Hematopoietic multipotent progenitor cell treated with erythropoietin and hydrocortisone succinate and interleukin-3 and kit ligand, for 6 days (in vitro differentiated cells): ENCODE measurements at places on chromosomes 2 and 18.
A peak's percentile ranks its signal among the peaks of the same experiment; 100 is the strongest.

DNA sequence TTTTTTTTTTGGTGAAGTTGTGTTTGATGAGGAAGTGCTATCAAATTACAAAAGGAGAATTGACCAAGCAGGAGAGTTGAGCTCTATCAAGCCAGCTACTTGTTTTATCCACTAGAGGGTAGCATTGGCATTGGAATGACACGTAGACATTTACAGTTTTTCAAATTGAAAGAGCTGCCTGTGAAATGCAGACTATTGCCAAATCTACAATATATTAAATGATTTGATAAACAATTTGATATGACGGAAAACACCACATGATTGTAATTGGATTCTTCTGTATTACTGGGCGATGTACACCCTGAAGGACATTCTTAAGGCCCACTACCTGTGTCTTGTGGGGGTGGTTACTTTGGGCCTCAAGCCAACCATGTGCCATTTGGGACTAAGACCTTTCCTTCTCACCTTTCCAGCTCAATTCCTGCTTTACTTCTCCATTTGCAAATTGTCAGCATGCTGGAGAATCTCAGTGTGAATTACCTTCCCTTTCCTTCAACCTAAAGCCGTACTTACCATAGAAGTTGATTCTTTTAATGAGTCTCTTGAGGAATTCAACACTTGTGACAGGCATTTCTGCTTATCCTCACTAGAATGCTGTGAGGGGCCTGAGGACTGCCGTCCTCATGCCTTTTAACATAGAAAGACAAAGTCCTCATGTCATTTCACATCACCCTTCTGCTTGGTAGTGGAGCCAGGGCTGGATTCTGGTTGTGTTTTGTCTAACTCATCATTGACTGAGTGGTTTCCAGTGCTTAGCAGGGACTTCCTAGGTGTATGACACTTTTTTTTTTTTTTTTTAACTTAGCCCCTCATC is 134.8 kb upstream of the THUMPD2 start:
- DNase-seq = peak; percentile 83

GRCh38 chr18:25097569-25098056 is 254.4 kb downstream of the ZNF521 start:
- peak; percentile 27 for DNase-seq

DNA sequence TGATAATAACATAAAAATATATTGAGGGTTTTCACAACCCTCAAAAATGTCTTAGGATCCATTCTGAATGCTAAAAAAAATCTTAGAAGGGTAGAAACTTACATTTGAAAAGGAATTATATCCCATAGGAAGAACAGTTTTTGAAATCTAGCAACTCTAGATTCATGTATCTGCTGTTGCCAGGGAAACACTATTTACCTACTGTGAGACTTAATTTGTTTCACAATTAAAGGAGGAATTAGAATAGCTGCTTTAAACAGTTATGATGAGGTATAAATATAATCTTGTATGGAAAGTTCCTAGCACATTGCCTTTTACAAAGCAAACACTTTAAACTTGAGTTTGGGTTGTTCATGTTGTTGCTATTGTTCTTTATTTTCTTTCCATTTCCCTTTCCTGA is 988.2 kb downstream of the SUCLG1 start:
- no peak for DNase-seq

DNA sequence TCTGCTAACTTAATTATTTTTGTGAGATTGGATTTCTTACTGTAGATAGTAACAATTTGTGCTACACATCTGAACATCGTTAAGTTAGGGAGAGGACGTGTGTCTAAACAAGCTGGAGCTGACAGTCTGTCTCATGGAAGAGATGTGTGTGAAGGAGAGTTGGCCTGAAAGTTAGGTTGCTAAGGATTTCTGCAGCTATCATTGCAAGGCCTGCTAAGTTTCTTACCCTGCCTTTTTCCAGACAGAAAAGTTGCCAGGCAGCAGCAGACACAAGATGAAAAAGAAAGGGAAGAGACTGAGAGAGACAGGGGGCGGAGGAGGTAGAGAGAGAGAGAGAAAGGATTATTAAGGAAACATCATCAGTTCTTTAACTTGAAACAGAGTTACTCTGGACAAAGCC is 4.1 kb upstream of the LRP1B start:
- no peak for DNase-seq
